ELR (cell line): ENCODE measurements at places on chromosomes 4 and X.

DNA sequence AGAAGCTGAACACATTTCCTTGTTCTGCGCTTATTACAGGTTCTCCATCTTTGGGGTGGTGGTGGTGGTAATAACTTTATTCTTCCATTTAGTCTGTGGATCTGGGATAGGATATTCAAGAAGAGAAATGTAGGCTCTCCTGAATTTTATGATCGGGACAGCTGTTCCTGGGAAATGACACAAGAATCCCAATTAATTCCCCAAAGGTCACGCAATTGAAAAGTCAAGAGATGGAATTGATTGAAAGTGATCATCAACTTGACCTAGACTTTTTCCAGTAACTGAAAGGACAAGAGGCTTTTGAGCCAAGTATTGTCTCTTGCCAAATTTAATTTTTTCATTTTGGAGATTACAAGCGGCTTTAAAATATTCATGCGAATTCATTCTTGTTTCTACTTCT, 98.7 kb upstream of the CBLL2 start:
- DNase-seq, result no peak

DNA sequence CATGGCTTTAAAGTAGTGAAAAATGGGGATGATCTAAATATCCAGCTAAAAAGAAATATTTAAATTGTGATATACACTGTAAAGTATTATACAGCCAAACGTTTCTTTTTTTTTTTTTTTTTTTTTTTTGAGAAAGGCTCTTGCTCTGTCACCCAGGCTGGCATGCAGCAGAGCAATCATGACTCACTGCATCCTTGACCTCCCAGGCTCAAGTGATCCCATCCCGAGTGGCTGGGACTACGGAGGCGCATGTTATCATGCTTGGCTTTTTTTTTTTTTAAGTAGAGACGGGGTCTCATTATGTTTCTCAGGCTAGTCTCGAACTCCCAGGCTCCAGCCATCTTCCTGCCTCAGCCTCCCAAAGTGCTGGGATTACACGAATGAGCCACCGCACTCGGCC, 17.1 kb downstream of the SMIM14 start:
- peak; percentile 92 for DNase-seq

GRCh38 chrX:123909523-123909922, 49.7 kb downstream of the XIAP start:
- no peak for DNase-seq

- DNase-seq, result no peak
These were observed 71.5 kb upstream of the EFNB1 start for GRCh38 chrX:68757331-68757730.

DNA sequence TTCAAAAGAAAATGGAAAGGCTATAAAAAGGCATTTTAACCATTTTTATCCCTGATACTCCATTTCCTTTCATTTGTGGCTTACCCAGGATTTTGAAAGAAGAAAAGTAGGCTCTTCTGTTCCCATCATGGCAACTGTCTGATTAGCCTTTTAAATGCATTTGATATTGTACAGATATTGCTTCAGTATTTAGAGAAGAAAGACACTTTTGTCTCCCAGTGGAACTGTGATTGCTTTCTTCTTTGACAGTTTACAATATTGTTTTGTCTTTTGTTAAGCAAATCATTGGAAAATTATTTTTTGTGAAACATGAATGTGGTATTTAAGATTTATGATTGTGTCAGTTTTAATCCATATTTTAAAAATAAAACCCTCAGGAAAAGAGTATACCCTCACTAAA, 297.4 kb upstream of the TACR3 start:
- no peak for DNase-seq

- DNase-seq, result no peak
These were observed 39.2 kb upstream of the MSANTD1 start for GRCh38 chr4:3209551-3210325.
